Activated CD4-positive, alpha-beta T cell treated with anti-CD3 and anti-CD28 coated beads for 36 hours (primary cell): ENCODE measurements at places on chromosomes 1 and 21.

DNA sequence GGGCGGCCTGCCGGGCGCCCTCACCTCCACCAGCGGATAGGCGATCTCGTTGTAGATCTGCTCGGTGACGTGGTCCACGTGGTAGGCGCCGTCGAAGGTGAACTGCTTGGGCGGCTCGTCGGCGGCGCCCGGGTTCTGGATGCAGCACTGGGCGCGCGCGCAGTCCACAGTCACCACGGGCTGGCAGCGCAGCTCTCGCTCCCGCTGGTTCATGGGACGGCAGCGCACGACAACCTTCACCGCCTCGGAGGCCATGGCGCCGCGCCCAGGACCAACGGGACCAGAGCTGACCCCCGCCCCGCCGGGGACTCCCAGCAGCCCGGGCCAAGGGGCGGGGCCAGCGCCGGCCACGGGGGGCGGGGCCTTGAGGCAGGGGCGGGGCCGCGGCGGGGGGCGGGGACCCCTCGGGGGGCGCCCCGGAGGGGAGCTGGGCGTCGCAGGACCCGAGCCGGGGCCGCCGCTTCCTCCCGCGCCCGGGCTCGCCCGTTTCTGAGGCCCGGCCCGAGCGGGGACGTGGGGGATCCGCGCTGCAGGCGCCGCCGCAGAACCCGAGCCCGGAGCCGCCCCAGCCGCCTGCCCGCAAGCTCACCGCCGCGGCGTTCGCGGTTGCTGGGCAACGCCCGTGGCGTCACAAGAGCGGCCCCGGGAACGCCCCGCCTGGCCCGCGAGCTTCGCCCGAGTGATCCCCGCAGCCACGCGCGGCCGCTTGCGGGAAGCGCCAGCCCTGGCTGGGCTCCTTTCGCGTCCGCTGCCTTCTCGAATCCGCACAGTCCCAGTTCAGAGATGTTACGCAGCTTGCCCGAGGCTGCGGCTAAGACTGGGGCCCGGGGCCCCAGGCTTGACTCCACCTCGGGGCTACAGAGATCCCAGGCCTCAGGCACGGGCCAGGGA lies at the start of gene KIF17:
TSS of gene KIF17 (minus strand) at position 556 of the 891 bp plus-strand sequence. CDS start at position 255, 301 bp downstream.
- DNase-seq, result peak; percentile 77
- H3K36me3 ChIP-seq, result no peaks in the 10 kb centered on the region
- no peak within 1 kb of the TSS for H3K27ac ChIP-seq
- H3K4me1 ChIP-seq, result peaks cover 8% of the 10 kb centered on the region

DNA sequence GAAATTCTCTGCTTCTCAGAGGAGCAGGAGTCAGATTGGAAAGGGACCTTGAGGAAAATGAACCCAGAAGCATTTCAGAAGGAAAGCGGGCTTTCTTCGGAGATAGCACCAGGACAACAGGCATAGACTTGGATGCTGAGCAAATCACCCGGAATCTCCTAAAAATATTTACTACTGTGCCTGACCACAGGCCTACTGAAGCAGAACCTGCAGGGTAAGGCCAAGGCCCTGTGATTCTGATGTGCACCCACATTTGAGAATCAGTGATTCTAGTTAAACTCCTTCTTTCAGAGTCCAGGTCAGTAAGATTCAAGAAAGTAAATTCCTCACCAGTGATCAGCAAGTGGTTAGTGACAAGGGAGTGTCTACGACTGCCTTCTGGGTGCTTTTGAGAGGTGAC lies 307.3 kb upstream of the DUSP10 start:
- DNase-seq, result no peak
- H3K27ac ChIP-seq, result no peak overlapping the region
- H3K36me3 ChIP-seq, result no peaks in the 10 kb centered on the region
- H3K4me3 ChIP-seq, result no peak overlapping the region
- H3K4me1 ChIP-seq, result peaks cover 15% of the 10 kb centered on the region

GRCh38 chr21:36552434-36552785 lies 72.5 kb upstream of the CLDN14 start:
- H3K36me3 ChIP-seq, result no peaks in the 10 kb centered on the region
- no peak overlapping the region for H3K4me3 ChIP-seq
- DNase-seq, result no peak
- peaks cover 4% of the 10 kb centered on the region for H3K4me1 ChIP-seq
- H3K27ac ChIP-seq, result no peak overlapping the region
- H3K27me3 ChIP-seq, result peaks cover 2% of the 10 kb centered on the region

GRCh38 chr1:226092965-226093364 lies 30.4 kb downstream of the H3-3A start:
- H3K27me3 ChIP-seq, result peaks cover 2% of the 10 kb centered on the region
- no peak overlapping the region for H3K4me3 ChIP-seq
- DNase-seq, result no peak

GRCh38 chr1:224884361-224884801 lies 45.1 kb upstream of the DNAH14 start:
- H3K4me3 ChIP-seq, result no peak overlapping the region
- no peaks in the 10 kb centered on the region for H3K4me1 ChIP-seq
- H3K27ac ChIP-seq, result no peak overlapping the region
- no peaks in the 10 kb centered on the region for H3K36me3 ChIP-seq
- DNase-seq, result no peak

DNA sequence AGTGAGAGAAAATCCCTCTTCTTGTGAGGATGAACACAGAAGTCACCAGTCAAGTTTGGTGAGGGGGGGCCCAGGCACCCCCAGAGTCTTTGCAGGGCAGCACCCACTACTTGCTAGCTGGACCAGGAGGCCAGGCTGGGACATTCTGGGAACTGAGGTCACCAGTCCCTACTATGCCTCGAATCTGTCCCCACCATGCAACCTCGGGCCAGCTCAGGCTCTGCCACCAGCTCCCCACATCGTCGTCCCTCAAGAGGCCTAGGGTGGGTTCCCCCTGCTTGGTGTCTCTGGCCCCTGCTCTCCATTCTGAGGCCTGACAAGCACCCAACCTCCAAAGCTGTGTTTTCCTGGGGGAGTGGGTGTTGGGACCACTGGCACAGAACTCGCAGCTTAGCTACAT lies 22.2 kb upstream of the ZNF678 start:
- peak overlapping the region; percentile 47 for H3K4me3 ChIP-seq
- DNase-seq, result no peak
- no peak overlapping the region for H3K27ac ChIP-seq
- peaks cover 4% of the 10 kb centered on the region for H3K4me1 ChIP-seq
- no peaks in the 10 kb centered on the region for H3K27me3 ChIP-seq

- no peak overlapping the region for H3K27ac ChIP-seq
- no peak overlapping the region for H3K4me3 ChIP-seq
- H3K27me3 ChIP-seq, result peaks cover 8% of the 10 kb centered on the region
- DNase-seq, result no peak
- no peaks in the 10 kb centered on the region for H3K36me3 ChIP-seq
- peaks cover 3% of the 10 kb centered on the region for H3K4me1 ChIP-seq
Observed at GRCh38 chr1:19038096-19038495, 81.6 kb upstream of the IFFO2 start.

GRCh38 chr1:81715391-81715790 lies 85.3 kb upstream of the ADGRL2 start:
- H3K27me3 ChIP-seq, result no peaks in the 10 kb centered on the region
- no peaks in the 10 kb centered on the region for H3K36me3 ChIP-seq
- no peak overlapping the region for H3K27ac ChIP-seq

GRCh38 chr1:85577419-85578320 lies 2.9 kb upstream of the CCN1 start:
- peaks cover 73% of the 10 kb centered on the region for H3K27me3 ChIP-seq
- H3K27ac ChIP-seq, result no peak overlapping the region
- H3K4me3 ChIP-seq, result peak overlapping the region; percentile 56
- H3K4me1 ChIP-seq, result peaks cover 31% of the 10 kb centered on the region
- H3K36me3 ChIP-seq, result no peaks in the 10 kb centered on the region
- peak; percentile 25 for DNase-seq

DNA sequence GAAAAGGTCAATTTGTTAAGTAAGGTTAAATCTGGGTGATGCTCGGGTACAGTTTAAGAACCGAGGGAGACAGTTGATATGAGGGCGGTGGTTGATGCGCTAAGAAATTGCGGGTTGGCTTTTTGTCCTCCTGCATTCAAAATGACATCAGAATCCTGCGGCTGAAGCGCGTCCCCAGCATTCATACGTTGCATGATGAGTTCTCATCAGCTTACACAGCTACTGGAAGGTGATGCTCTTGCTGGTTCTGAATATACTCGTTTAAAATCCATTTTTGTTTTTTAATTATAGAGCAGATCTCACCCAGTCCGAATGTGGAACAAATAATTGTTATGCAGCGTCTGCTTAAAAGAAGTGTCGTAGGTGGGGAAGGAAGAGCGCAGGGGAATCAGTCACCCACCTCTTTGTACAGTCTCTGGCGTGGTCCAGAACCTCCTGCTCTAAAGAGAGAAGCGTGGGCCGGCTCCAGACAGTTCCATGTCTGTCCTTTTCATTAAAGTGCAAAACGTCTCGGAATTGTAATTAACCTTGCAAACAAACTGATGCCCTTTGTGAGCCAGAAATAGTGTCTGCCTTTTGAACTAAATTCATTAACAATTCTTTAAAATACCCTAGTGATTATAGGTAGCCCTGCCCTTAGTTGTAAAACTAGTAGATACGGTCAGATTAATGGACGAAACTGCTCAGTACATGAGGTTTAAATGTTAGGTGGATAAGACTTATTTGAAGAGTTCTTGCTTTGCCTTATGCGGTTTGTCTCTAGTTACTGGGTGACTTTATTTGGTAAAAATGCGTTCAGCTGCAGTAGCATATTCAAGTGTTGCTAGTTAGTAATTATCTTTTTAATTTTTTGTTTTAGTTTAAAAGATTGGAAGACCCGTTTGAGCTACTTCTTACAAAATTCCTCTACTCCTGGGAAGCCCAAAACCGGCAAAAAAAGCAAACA lies 741 bp downstream of the RGS2 start:
- peak overlapping the region; percentile 92 for H3K27ac ChIP-seq
- peaks cover 3% of the 10 kb centered on the region for H3K36me3 ChIP-seq
- H3K4me3 ChIP-seq, result peak overlapping the region; percentile 87
- peak; percentile 78 for DNase-seq
- H3K27me3 ChIP-seq, result no peaks in the 10 kb centered on the region

- H3K27ac ChIP-seq, result no peak overlapping the region
- peak; percentile 61 for DNase-seq
- no peak overlapping the region for H3K4me3 ChIP-seq
Observed at GRCh38 chr21:34367320-34367935, 3.6 kb downstream of the KCNE2 start.

GRCh38 chr1:216598448-216598847 lies 124.8 kb downstream of the ESRRG start:
- H3K4me1 ChIP-seq, result peaks cover 1% of the 10 kb centered on the region
- H3K4me3 ChIP-seq, result no peak overlapping the region
- peaks cover 11% of the 10 kb centered on the region for H3K27me3 ChIP-seq
- no peaks in the 10 kb centered on the region for H3K36me3 ChIP-seq
- no peak overlapping the region for H3K27ac ChIP-seq

GRCh38 chr1:167782946-167783345 lies 61.2 kb downstream of the MPZL1 start:
- H3K27me3 ChIP-seq, result no peaks in the 10 kb centered on the region
- peaks cover 21% of the 10 kb centered on the region for H3K36me3 ChIP-seq
- H3K4me1 ChIP-seq, result no peaks in the 10 kb centered on the region
- no peak for DNase-seq
- H3K27ac ChIP-seq, result no peak overlapping the region
- no peak overlapping the region for H3K4me3 ChIP-seq

DNA sequence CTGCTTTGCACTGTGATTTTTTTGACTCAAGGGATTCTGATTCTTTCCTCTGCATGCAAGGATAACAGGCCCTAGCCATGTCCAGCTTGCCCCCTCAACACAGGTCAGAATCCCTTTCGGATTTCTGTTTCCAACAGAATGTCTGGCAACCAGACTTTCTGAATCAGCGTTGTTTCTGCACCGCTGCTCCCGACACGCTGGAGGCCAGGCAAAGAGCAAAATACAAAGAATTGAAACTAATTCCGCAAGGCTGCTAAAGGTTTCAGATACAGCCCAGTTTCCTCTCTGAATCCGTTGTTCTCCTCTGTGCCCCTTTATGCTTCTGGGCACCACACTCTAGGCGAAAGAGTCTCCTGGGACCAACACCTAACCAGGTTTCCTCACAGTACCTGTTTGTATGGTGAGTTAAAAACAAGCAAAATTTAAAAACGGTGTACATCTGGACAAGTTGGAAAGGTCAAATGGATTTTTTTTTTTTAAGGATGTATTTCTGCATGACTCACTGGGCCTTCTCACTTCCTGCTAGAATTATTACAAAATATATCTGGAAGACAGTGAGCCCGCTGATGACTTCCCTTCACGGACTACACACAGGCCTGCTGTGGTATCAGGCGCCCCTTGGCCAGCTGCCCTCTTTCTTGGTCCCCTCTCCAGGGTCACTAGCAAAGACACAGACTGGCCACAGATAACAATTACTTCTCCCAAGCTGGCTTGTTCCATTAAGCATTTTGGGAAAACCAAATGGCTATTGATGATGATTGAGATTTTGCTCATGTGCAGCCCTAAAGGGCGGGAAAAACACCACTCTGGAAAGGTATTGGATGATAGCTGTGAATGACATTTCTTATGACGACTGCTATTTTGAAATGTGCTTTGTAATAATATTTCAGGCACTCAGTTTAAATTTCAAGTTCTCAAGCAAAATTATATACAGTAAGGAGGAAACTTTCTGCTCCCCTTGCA lies 118.3 kb downstream of the TGFB2 start:
- H3K27ac ChIP-seq, result no peak overlapping the region
- H3K4me3 ChIP-seq, result no peak overlapping the region
- H3K36me3 ChIP-seq, result no peaks in the 10 kb centered on the region
- no peak for DNase-seq
- peaks cover 2% of the 10 kb centered on the region for H3K27me3 ChIP-seq

GRCh38 chr1:85041793-85042192 lies 6.5 kb downstream of the MCOLN3 start:
- no peak for DNase-seq
- H3K4me3 ChIP-seq, result no peak overlapping the region
- peaks cover 31% of the 10 kb centered on the region for H3K27me3 ChIP-seq
- no peak overlapping the region for H3K27ac ChIP-seq
- H3K36me3 ChIP-seq, result no peaks in the 10 kb centered on the region
- no peaks in the 10 kb centered on the region for H3K4me1 ChIP-seq

- no peaks in the 10 kb centered on the region for H3K27me3 ChIP-seq
- peaks cover 56% of the 10 kb centered on the region for H3K36me3 ChIP-seq
- no peak for DNase-seq
- no peak overlapping the region for H3K27ac ChIP-seq
- H3K4me1 ChIP-seq, result no peaks in the 10 kb centered on the region
Observed at GRCh38 chr1:203840208-203840808, 21.1 kb upstream of the SNRPE start.

GRCh38 chr1:57599236-57599994 lies 175.6 kb upstream of the DAB1 start:
- no peak overlapping the region for H3K4me3 ChIP-seq
- no peaks in the 10 kb centered on the region for H3K36me3 ChIP-seq
- peaks cover under 1% of the 10 kb centered on the region for H3K4me1 ChIP-seq
- peaks cover 4% of the 10 kb centered on the region for H3K27me3 ChIP-seq
- DNase-seq, result no peak
- H3K27ac ChIP-seq, result no peak overlapping the region

- no peak overlapping the region for H3K4me3 ChIP-seq
- no peaks in the 10 kb centered on the region for H3K36me3 ChIP-seq
- no peak for DNase-seq
- H3K27ac ChIP-seq, result no peak overlapping the region
- peaks cover 4% of the 10 kb centered on the region for H3K27me3 ChIP-seq
- H3K4me1 ChIP-seq, result no peaks in the 10 kb centered on the region
Observed at GRCh38 chr1:70498666-70499065, 87.6 kb downstream of the CTH start.

GRCh38 chr1:226579781-226580323 lies 31.3 kb downstream of the STUM start:
- no peaks in the 10 kb centered on the region for H3K4me1 ChIP-seq
- no peak overlapping the region for H3K4me3 ChIP-seq
- DNase-seq, result no peak
